ENCODE measurements at places on chromosomes 13 and 19. TPM values are rescaled to one million over a fixed set of nuclear protein-coding genes. Genes with fewer than 3 reads are reported as not detected.

- DNase-seq: no peak
These were observed 13.1 kb downstream of the EPS8L1 start for GRCh38 chr19:55088543-55089341.

GRCh38 chr19:10106100-10106936 is at the start of gene PPAN:
Gene PPAN (plus strand): TSS chr19:10106362. CDS start chr19:10106395, 33 bp downstream.
- peak; percentile 97 for DNase-seq

GRCh38 chr13:80203496-80203895 is 137.4 kb downstream of the SPRY2 start:
- no peak for DNase-seq

- no peak for DNase-seq
These were observed 18.7 kb downstream of the GADD45B start for GRCh38 chr19:2494447-2495129.

GRCh38 chr13:39960191-39960590 is 304.7 kb downstream of the COG6 start:
- DNase-seq: no peak

GRCh38 chr19:4360641-4361151 is 17.3 kb downstream of the MPND start:
- no peak for DNase-seq

DNA sequence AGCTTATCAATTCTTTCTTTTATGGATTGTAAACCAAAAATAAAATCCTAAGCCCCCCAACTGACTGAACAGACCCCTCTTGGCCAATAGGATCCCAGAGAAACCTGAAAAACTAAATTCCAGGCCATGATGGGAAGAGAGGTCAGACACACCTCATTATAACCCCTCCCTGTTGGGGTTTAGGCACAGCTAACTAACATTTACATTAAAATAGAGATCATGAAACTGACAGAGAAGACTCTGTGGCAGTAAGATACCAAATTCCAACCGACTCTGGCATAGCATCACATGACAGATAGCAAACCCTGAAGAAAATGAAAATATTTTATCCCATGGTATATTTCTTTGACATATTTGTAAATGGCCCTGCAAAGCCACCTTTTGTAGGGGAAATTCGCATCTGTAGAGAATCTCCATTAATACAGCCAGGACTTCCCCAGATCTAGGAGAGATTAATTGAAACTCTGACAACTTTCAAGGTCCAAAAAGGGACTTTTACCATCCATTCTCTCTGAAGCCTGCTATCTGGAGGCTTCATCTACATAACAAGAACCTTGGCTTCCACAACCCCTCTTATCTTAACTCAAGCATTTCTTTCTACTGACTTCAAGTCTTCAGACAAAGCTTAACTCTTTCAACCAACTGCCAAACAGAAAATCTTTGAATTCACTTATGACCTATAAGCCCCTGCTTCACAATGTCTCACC is 27.1 kb upstream of the GAS6 start:
- DNase-seq: no peak

- no peak for DNase-seq
These were observed 8.5 kb downstream of the MICU2 start for GRCh38 chr13:21595546-21595822.

DNA sequence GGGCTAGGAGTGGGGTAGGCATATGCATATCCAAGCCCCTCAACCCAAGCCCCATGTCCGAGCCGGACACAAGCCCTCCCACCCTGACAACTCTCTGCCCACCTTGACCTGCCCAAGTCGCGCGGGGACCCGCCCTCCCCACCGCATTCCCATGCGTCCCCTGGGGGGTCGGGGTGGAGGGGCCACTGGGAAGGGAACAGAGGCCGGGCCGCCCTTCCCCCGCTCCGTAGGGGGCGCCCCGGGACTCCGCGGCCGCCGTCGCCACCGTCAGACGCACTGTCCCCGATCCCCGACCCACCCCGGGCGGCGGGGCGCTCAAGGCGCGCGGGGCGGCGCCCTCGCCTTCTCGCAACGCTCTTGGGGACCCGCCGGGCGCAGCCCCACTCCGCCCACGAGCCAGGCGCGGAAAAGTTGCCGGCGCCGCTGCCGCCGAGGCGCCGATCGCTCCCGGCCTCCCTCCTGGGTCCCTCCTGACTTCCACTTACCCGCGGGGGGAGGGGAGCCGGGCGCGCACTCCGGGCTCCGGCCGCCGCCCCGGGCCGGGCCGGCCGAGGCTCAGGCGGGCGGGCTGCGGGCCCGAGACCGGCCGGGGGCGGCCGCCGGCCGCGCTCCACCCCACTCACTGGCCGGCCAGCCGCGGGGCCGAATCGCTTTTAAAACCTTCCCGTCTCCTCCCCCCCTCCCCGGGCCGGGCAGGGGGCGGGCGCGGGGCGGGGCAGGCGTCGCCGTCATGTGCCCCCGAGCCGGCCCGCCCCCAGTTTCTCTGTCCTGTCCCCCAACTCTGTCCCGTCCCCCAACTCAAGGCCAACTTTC is 34.4 kb upstream of the NANOS3 start:
- DNase-seq: peak; percentile 87

DNA sequence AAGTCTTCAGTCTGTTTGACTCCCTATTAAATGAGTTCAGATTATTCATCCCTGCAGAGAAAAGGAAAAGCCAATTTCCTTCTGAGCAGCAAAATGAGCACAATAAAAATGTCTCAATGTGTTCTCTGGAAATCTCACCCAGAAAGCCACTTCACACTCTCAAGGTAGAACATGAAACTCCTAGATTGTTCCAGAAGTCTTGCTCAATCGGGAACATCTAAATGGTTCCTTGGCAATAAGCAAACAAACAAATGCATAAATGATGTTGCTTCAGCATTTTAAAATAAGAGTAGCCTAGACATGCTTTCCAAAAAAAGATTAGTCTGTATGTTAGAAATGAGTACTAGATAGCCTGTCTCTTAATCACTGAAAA is 59.7 kb upstream of the TNFRSF19 start:
- no peak for DNase-seq

Gene ADPRHL1
- 1.1 TPM for polyA plus RNA-seq

Gene BRME1
- polyA plus RNA-seq: 6.9 TPM

Gene CFD
- polyA plus RNA-seq: 4.8 TPM

Gene PPAN
- 30.8 TPM for polyA plus RNA-seq

Gene SERPINE3
- 0.52 TPM for polyA plus RNA-seq

Data from right lung (tissue), 10 donors.